ENCODE measurements at places on chromosomes 12 and 14. TPM values are rescaled to one million over a fixed set of nuclear protein-coding genes. Genes with fewer than 3 reads are reported as not detected.

The HOXC4 gene
- not detected for total RNA-seq

The CCDC177 gene
- not detected for total RNA-seq

The CS gene
- 149 TPM for total RNA-seq

The GXYLT1 gene
- 15.0 TPM for total RNA-seq

The PDZRN4 gene
- not detected for total RNA-seq

The FAM161B gene
- total RNA-seq: 4.6 TPM

The CFAP54 gene
- total RNA-seq: 2.6 TPM

The CLEC4D gene
- total RNA-seq: not detected

The ASIC1 gene
- 1.4 TPM for total RNA-seq

The SLCO1B1 gene
- total RNA-seq: not detected

The PTGR2 gene
- 6.2 TPM for total RNA-seq

The IL26 gene
- not detected for total RNA-seq

The SELPLG gene
- total RNA-seq: 1.6 TPM

The CLEC1B gene
- total RNA-seq: not detected

The TNFRSF1A gene
- 580 TPM for total RNA-seq

The LIN7A gene
- total RNA-seq: 19.5 TPM

The CACNA1C gene
- 0.58 TPM for total RNA-seq

The KCNA5 gene
- not detected for total RNA-seq

The LGMN gene
- 19.3 TPM for total RNA-seq

The VWF gene
- 0.35 TPM for total RNA-seq

The TEX52 gene
- not detected for total RNA-seq

The SIRT4 gene
- total RNA-seq: 0.35 TPM

The CD69 gene
- 2.6 TPM for total RNA-seq

The TMCC3 gene
- total RNA-seq: 0.86 TPM

The TMEM132C gene
- total RNA-seq: not detected

The MGST1 gene
- 319 TPM for total RNA-seq

The DDX11 gene
- 17.0 TPM for total RNA-seq

The CKAP4 gene
- 353 TPM for total RNA-seq

The LRRC43 gene
- 11.5 TPM for total RNA-seq

The SCN8A gene
- 4.0 TPM for total RNA-seq

The TAS2R8 gene
- not detected for total RNA-seq

The TSPAN11 gene
- total RNA-seq: under 0.01 TPM

The CPNE6 gene
- not detected for total RNA-seq

The RAP1B gene
- 220 TPM for total RNA-seq

The DAAM1 gene
- 4.6 TPM for total RNA-seq

The OR4M1 gene
- total RNA-seq: not detected

The HVCN1 gene
- total RNA-seq: 21.3 TPM

The KRT77 gene
- not detected for total RNA-seq

The EGLN3 gene
- 1.4 TPM for total RNA-seq

The TMEM132D gene
- total RNA-seq: not detected

The SLC7A8 gene
- total RNA-seq: 6.9 TPM

The HAL gene
- total RNA-seq: not detected

The IKZF4 gene
- total RNA-seq: 2.6 TPM

The DLST gene
- 83.6 TPM for total RNA-seq

The LTBP2 gene
- total RNA-seq: 96.8 TPM

The FLRT2 gene
- 1.1 TPM for total RNA-seq

The GLT8D2 gene
- total RNA-seq: 26.4 TPM

The DDX51 gene
- 13.0 TPM for total RNA-seq

The TRHDE gene
- 22.0 TPM for total RNA-seq

The SOAT2 gene
- total RNA-seq: 0.29 TPM

The EP400 gene
- total RNA-seq: 5.0 TPM
